T-helper 2 cell treated with Interferon-gamma antibody and Interleukin-4, amounts not matched to agents 5 μg/mL and 100 μg/mL, for 36 hours (primary cell): ENCODE measurements at places on chromosomes 3 and 15.
A peak's percentile ranks its signal among the peaks of the same experiment; 100 is the strongest.

DNA sequence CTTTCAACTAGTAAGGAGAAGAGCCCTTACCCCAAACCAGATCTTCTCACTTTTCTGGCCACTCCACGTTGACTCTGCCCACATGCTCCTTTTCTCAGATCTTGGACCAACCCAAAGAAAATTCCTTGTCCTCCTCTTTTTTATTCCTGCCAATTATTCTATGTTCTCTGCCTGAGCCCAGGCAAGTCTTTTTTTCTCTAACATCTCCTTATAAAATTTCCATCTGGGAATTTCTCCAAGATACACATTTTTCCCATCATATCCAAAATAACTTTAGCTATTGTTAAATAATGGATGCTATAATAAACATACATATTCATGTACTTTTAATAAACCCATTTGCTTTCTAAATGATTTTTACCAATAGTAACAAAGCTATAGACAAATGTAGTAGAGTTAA lies 726.0 kb upstream of the ZNF385D start:
- H3K36me3 ChIP-seq, result no peaks in the 10 kb centered on the region
- DNase-seq, result no peak
- no peaks in the 10 kb centered on the region for H3K4me1 ChIP-seq
- no peak overlapping the region for H3K4me3 ChIP-seq
- no peaks in the 10 kb centered on the region for H3K27me3 ChIP-seq
- H3K27ac ChIP-seq, result no peak overlapping the region

GRCh38 chr3:80297720-80298119 lies 529.9 kb upstream of the ROBO1 start:
- H3K4me1 ChIP-seq, result no peaks in the 10 kb centered on the region
- no peaks in the 10 kb centered on the region for H3K36me3 ChIP-seq
- no peak for DNase-seq
- H3K27me3 ChIP-seq, result no peaks in the 10 kb centered on the region
- H3K27ac ChIP-seq, result no peak overlapping the region
- no peak overlapping the region for H3K4me3 ChIP-seq

DNA sequence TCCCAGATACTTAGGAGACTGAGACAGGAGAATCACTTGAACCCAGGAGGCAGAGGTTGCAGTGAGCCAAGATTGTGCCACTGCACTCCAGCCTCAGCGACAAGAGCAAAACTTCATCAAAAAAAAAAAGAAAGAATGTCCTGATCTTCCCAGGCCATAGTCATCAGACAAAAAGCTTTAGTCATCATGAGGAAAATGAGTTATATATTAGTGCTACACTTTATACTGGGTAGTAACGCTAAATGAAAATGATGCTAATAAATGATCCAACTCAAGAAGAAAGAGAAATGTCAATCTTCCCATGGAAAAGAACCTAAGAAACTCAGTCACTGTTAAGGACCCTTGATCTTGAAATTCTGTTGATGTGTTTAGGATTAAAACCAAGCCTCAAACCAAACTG lies 26.3 kb upstream of the TRIM59 start:
- DNase-seq, result no peak
- H3K4me1 ChIP-seq, result no peaks in the 10 kb centered on the region
- no peak overlapping the region for H3K4me3 ChIP-seq
- peaks cover 3% of the 10 kb centered on the region for H3K27me3 ChIP-seq
- H3K36me3 ChIP-seq, result no peaks in the 10 kb centered on the region

DNA sequence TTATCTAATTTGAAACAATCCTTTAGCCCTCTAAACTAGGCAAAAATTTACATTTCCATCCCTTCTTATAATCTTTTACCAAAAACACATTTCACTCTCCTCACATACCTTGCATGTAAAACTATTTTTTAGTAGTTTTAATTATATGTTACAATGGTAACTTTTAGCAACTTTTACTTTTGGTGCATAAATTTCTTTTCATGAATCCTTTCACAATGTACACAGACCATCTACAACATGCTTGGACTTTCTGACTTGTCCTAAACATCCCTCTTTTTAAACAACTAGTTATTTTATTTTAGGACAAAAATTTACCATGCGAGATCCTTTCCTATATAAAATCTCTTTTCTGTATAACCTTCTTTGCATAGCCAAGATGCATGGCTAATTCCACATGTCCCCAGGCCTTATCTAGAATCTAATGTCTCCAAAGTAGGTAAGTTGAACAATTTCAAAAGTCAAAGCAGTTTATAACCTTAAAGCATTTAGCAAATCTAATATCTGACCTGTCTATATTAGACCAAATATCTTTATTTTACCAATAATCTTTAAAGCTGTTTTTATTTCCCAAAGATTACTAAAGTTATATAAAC lies 14.4 kb upstream of the ALDH1L1 start:
- no peaks in the 10 kb centered on the region for H3K4me1 ChIP-seq
- no peaks in the 10 kb centered on the region for H3K27me3 ChIP-seq
- no peak for DNase-seq
- no peak overlapping the region for H3K4me3 ChIP-seq
- H3K36me3 ChIP-seq, result no peaks in the 10 kb centered on the region
- H3K27ac ChIP-seq, result no peak overlapping the region

DNA sequence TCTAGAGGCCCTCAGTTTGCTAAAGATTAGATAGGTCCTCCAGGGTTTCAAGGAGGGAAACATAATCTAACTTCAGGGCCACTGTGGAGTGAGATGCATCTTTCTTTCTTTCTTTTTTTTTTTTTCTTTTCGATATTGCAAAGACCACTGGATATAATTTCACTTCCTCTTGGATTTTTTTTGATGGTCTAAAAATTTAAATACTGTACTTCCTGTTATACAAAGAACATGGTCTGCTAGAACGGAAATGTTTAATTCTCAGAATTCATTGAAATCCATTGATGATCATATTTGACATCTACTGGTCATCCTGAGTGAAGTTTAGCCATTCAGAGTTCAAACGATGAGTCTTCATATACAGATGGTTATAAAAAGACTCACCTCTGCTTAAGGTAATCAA lies 808.8 kb upstream of the LMCD1 start:
- H3K4me1 ChIP-seq, result no peaks in the 10 kb centered on the region
- no peaks in the 10 kb centered on the region for H3K27me3 ChIP-seq
- DNase-seq, result no peak
- no peak overlapping the region for H3K27ac ChIP-seq

DNA sequence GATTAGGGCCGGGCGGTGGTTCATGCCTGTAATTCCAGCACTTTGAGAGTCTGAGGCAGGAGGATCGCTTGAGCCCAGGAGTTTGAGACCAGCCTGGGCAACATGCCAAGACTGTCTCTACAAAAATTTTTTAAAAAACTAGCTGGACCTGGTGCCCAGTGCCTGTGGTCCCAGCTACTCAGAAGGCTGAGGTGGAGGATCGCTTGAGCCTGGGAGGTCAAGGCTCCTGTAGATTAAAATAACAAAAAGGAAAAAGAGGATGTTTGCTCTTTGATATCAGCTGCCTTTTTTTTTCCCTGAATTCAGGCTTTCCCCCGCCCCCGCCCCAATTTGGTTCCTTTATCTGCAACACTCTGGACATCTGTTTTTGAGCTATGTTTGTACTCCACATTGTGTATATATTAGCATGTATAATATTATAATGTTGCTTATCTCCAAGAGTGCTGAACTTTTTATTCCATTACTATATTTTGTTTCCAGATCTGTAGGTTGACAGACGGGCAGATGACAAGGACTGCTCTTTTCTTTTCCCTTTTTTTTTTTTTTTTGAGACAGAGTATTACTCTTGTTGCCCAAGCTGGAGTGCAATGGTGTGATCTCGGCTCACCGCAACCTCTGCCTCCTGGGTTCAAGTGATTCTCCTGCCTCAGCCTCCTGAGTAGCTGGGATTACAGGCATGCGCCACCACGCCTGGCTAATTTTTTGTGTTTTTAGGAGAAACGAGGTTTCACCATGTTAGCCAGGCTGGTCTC lies 4.6 kb downstream of the SNAP23 start:
- no peak for DNase-seq
- no peaks in the 10 kb centered on the region for H3K27me3 ChIP-seq
- peaks cover 6% of the 10 kb centered on the region for H3K36me3 ChIP-seq
- no peak overlapping the region for H3K4me3 ChIP-seq

GRCh38 chr15:84992157-84992944 lies 10.7 kb downstream of the PDE8A start:
- no peaks in the 10 kb centered on the region for H3K36me3 ChIP-seq
- no peak overlapping the region for H3K27ac ChIP-seq
- DNase-seq, result peak; percentile 67
- H3K4me3 ChIP-seq, result no peak overlapping the region
- no peaks in the 10 kb centered on the region for H3K27me3 ChIP-seq
- H3K4me1 ChIP-seq, result peaks cover 31% of the 10 kb centered on the region

DNA sequence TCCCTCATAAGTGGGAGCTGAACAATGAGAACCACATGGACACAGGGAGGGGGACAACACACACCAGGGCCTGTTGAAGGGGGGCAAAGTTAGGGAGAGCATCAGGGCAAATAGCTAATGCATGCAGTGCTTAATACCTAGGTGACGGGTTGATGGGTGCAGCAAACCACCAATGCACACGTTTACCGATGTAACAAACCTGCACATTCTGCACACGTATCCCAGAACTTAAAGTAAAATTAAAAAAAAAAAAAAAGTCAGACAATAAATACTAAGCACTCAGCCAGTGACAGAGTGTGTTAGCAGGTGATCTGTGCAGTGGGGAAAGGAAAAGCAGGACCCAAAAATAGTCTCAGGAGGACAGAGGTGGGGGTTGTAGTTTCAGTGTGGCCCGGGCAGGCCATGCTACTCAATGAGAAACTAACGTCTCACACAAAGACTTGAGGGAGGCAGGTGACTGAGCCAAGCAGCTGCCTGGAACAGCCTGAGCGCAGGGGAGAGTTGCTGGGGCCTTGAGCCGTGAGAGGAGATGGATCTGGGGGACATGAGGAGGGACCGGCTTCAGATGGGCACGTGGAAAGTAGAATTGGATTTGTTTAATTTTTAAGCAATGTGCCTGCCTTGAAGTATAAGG lies 18.4 kb downstream of the ANKDD1A start:
- peaks cover 10% of the 10 kb centered on the region for H3K4me1 ChIP-seq
- no peaks in the 10 kb centered on the region for H3K36me3 ChIP-seq
- H3K27ac ChIP-seq, result no peak overlapping the region
- DNase-seq, result no peak

GRCh38 chr3:20222274-20222673 lies 36.3 kb upstream of the SGO1 start:
- DNase-seq, result no peak
- H3K4me3 ChIP-seq, result no peak overlapping the region
- H3K27me3 ChIP-seq, result peaks cover 9% of the 10 kb centered on the region
- no peaks in the 10 kb centered on the region for H3K4me1 ChIP-seq

- H3K36me3 ChIP-seq, result no peaks in the 10 kb centered on the region
- H3K4me1 ChIP-seq, result peaks cover 3% of the 10 kb centered on the region
- no peak overlapping the region for H3K4me3 ChIP-seq
These were observed 12.4 kb downstream of the TPM1 start for GRCh38 chr15:63054985-63055384.

- DNase-seq, result no peak
- H3K4me1 ChIP-seq, result no peaks in the 10 kb centered on the region
- no peak overlapping the region for H3K27ac ChIP-seq
- no peak overlapping the region for H3K4me3 ChIP-seq
- no peaks in the 10 kb centered on the region for H3K36me3 ChIP-seq
These were observed 234.1 kb downstream of the GREM1 start for GRCh38 chr15:32951736-32952464.

DNA sequence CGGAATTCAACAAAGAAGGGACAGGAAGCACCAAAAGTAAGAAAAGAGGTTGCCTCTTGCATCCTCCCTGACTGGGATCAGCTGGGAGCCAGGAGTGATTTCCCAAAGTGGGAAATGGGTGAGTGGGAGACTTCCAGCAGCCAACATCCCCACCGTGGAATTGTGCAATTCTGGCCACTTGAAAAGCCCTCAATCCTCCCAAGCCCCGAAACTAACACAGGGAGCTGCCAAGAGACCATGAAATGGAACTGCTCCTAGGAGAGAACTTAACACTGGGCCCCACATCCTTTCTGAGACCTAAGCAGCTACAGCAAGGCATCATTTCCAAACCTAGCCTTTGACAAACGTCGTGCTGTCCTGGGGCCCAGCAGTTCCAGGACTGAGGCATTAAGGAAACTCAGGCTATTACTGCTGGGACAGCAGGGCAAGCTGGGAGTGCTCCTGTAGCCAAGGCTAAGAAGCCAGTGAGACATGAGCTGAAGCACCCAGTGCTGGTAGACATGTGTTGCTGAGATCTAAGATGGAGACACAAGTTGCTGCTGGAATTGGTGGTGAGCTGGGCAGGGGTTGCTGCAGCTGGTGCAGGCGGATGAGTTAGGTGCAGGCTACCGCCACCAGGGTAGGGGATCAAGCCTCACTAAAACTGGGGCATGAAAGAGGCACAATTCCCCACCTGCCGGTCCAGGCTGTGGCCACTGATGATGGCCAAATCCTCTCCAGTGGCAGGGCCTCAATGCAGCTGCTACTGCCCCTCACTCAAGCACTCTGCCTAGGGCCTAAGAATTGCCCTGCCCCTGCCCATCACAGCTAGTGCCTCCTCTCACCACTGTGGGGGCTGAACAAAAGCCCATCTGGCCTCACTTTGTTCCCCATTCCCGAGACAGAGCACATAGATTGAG lies 43.9 kb downstream of the ALDH1A2 start:
- H3K27me3 ChIP-seq, result peaks cover 5% of the 10 kb centered on the region
- no peaks in the 10 kb centered on the region for H3K4me1 ChIP-seq
- no peak for DNase-seq
- no peaks in the 10 kb centered on the region for H3K36me3 ChIP-seq
- H3K4me3 ChIP-seq, result no peak overlapping the region

GRCh38 chr15:49278751-49279150 lies 108.7 kb downstream of the GALK2 start:
- peaks cover 18% of the 10 kb centered on the region for H3K36me3 ChIP-seq
- no peak overlapping the region for H3K4me3 ChIP-seq
- no peaks in the 10 kb centered on the region for H3K4me1 ChIP-seq
- H3K27me3 ChIP-seq, result no peaks in the 10 kb centered on the region
- H3K27ac ChIP-seq, result no peak overlapping the region

DNA sequence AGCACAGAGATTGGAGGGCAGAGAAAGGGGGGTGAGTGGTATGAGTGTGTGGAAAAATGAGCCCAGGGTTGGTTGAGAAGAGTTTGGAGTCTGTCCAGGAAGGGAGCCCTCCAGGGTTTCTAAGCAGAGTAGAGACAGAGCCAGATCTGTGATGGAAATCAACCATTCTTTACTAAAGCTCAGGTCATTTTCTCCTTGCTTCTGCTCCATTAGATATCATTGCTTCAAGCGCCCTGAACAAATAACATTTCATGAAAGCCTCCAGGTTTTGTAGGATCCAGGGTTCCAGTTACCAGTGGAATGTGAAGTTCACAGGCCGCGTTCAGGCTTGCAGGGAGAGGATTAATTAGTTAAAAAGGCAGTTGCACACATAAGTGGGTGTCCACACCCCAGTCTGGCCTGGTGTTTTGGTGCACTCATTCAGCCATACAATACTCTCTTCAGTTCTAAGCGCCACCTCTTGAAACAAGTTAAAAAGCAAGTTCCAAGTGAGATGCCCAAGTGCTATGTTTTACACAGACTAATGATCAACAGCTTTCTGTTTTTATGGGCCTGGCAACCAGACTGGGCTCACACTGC lies 16.4 kb upstream of the BOC start:
- no peak overlapping the region for H3K4me3 ChIP-seq
- H3K27me3 ChIP-seq, result peaks cover 5% of the 10 kb centered on the region
- H3K27ac ChIP-seq, result no peak overlapping the region
- H3K4me1 ChIP-seq, result no peaks in the 10 kb centered on the region
- no peak for DNase-seq

GRCh38 chr15:68666120-68666811 lies 87.5 kb downstream of the CORO2B start:
- H3K4me1 ChIP-seq, result no peaks in the 10 kb centered on the region
- no peak overlapping the region for H3K27ac ChIP-seq
- H3K27me3 ChIP-seq, result peaks cover 12% of the 10 kb centered on the region
- no peak for DNase-seq
- no peak overlapping the region for H3K4me3 ChIP-seq

GRCh38 chr3:4839278-4839677 lies 140.0 kb upstream of the BHLHE40 start:
- no peak overlapping the region for H3K27ac ChIP-seq
- DNase-seq, result no peak
